Activated T-cell treated with anti-CD3 and anti-CD28 coated beads, Interleukin-2, amount 50 U/mL, for 48 hours (primary cell): ENCODE measurements at places on chromosomes 2 and 18.
A peak's percentile ranks its signal among the peaks of the same experiment; 100 is the strongest.

DNA sequence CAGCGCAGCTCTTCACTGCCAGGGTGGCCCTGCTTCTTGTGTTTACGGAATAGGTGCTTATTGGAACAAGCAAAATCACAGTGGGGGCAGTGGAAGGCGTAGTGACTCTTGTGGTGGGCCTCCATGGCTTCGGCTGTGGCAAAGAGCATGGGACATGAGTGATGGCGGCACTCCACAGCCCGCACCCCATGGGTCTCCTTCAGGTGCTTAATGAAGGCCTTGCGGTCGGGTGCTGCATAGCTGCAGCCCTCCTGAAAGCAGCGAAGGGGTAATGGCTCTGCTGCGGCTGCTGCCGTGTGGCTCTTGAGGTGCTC, 10.7 kb downstream of the ZNF142 start:
- no peak for DNase-seq

- no peak for DNase-seq
Observed at GRCh38 chr2:171327043-171327496, 106.7 kb downstream of the METTL8 start.

GRCh38 chr18:62388855-62389760, 64.0 kb downstream of the TNFRSF11A start:
- DNase-seq = no peak

DNA sequence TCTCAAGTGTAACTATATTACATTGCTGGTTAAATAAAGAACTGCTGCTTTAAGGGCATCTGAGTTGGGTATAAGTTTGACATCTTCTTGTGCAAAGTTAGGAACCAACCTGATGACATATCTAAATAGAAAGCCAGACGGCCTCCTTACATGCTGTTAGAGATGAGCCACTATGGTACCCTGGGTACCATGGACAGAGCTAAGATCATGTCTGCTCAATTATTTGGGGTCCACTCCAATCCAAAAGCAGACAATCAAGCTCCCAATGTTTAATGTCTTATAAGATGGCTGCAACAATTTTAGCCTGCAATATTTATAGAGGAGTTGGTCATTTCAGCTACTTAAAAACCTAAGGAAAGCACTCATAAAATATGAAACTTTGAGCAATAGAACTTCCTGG, 86.2 kb downstream of the UPP2 start:
- DNase-seq = no peak

DNA sequence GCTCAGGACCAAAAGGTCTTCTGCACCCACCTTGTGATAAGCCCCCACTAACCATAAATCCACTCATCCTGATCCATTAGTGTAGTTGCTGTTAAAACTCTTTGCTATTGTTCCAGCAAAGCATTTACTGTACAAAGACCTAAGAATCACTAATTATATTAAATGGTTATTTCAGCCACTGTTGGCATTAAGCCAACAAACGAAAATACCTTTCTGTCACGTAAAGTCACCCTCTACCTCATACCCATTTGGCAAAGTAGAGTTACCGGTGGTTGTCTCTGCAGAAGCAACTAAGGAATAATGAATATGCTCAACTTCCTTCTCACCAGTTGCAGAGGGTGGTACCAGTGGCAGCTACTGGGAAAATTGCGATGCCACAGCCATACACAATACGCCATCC, 224.5 kb downstream of the SP3 start:
- DNase-seq = no peak

GRCh38 chr18:62389761-62390481, 64.8 kb downstream of the TNFRSF11A start:
- DNase-seq = no peak

DNA sequence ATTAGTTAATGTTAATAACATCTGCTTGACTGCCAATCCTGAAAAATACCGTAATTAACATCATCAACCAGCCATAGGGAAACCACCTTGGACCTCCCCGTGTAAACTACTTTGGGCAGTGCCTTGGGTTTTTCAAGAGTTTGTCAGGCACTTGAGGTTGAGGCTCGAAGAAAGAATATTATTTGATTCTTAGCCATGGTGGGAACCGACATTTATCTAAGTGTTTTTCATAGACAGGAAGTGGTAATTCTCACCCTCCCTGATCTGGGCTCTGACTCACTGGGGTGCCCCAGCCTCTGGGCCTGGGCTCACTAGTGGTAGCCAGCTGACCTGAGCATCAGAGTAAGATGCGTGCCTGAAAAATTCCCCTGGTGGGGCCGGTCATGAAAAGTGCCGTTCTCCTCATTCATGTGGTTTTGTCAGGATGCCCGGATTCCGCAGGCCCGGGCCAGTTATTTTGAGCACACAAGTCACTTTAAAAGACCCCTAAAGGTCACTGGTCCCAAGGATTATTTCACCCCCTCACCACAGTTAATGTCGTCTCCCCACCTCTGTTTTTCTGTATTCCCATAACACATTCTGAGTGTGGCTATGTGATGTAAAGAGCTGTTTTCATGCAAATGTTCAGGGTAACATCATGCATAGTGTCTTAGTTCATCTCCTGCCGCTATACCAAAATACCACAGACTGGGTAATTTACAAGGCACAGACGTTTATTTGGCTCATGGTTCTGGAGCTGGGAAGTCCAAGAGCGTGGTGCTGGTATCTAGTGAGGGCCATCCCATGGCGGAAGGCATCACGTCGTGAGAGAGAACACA, 21.6 kb upstream of the SPATA3 start:
- peak; percentile 79 for DNase-seq

DNA sequence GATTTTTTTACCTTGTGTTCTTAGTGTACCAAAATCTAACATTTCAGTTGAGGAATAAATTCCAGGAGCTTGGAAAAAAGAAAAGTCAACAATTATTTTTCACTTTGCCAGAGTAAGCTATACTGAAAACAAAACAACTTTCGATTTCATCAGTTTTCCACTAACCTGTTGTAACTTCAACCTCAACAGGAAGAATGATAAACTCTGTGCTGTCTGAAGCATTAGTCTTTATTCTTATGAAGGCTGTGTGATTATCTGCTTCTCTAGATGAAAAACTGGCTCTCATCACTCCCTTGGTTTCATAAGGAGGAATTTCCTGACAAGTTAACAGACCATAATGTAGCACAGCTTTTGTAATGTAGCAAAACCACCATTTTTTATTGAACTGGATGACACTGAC, 121.2 kb downstream of the ZAP70 start:
- no peak for DNase-seq

GRCh38 chr18:1412655-1413322, 508.1 kb downstream of the ADCYAP1 start:
- DNase-seq = no peak

DNA sequence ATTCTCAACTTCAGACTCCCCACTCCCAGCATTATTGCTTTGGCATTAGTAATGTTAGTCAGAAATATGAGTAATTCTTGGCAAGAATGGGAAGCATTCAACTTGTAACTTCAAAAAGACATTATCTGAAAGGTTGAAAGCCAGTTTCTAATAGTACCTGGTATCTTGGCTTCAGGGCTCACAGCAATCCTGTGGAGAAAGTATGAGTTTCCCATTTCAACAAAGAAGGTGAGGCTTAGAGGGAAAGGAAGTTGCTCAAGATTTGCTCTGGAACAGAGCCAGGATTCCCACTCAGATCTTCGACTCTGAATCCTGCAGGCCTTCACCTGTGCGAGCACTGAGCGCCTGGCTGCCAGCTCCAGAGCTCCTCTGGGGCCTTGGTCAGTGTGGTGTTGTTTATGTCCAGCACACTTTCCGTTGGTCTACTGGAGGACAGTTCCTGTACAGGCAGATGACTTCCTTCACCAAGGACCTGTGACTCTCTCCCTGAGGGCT, 136.1 kb downstream of the MCFD2 start:
- DNase-seq = no peak

DNA sequence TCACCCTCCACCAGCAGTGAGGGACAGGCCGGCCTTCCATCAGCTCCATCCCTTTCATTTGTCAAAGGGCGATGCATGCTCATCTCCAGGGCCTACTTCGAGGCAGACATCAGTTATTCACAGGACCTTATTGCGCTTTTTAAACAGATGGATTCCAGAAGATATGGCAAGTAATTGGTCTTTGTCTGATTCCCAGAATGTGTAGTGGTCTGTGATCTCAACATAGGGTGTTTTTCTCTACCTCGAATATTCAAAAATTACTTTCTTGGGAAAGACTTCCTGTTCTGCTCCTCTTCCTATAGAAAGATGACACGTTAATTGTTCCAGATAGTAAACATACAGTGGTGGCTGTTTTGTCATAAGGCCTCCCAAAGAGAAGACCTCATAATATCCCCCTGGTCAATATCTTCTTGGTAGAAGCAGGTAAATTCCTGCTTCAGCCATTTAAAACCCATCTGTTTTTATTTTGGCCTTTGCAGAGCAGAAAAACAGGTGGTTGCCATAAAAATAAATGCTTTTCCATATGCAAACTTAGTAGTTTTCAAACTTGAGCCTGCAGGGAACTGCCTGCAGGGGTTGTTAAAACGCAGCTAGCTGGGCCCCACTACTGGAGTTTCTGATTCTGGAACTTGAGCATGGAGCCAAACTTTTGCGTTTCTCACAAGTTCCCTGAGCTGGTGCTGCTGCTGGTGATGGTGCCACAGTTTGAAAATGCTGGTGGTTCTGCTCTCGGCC, 8.2 kb downstream of the SMARCAL1 start:
- DNase-seq = no peak

GRCh38 chr2:121346407-121346806, 61.4 kb upstream of the TFCP2L1 start:
- no peak for DNase-seq

GRCh38 chr2:132267105-132267497, 105.3 kb upstream of the ANKRD30BL start:
- DNase-seq = no peak

- peak; percentile 10 for DNase-seq
Observed at GRCh38 chr2:74093426-74093825, 54.3 kb downstream of the BOLA3 start.

- no peak for DNase-seq
Observed at GRCh38 chr2:179695486-179695885, 165.9 kb downstream of the ZNF385B start.

DNA sequence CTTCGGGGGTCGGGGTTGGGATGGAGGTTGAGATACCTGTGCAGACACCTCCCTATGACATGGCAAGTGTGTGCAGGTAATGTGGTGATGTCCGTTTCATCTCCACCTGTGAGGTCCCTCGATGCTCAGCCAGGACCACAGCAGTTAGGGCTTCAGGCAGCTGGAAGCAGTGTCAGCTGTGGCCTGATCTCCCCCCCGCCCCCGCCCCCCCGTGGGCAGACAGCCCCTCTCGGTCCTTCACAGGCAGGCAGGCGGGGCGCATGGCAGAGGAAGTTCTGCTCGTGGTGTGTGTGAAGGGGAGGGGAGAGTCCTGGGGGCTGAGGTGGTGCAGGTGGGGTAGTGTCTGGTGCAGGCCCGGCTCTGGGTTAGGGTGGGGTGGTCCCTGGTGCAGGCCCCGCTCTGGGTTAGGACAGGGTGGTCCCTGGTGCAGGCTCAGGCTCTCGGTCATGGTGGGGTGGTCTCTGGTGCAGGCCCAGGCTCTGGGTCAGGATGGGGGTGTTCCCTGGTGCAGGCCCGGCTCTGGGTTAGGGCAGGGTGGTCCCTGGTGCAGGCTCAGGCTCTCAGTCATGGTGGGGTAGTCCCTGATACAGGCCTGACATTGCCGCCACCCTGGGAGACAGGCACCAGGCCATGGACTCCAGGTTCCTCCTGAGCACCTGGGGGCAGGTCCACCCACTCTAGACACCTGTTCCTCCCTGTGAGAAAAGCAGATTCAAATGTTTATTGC, 94.3 kb downstream of the NFATC1 start:
- DNase-seq = no peak

GRCh38 chr2:155203178-155203577, 504.7 kb downstream of the KCNJ3 start:
- DNase-seq = no peak

DNA sequence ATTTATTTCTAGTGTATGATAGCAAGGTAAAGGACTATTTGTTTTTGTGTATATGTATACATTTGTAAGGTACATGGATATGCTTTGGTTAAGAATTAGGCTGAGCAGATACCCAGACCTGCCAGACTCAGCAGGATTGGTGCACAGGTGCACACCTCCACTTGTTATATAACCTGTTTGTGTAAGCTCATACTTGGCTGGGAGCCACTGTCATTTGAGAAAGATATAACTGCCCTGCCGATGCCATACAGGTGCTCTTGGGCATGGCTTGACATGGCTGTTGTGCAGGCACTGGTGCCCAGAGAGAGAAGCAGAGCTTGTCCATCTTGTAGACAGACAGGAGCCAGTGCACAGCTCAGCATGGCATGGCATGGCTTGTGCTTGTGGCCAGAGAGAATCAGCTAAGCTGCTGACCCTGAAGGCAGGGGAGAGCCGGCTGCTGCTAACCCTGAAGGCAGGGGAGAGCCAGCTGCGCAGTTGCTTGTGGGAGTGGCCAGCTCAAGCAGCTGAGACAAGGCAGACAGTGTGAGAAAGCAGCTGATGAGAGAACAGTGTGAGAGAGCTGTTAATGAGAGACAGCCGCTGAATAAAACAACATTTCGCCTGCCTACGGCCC, 136.5 kb downstream of the RNF144A start:
- no peak for DNase-seq

- DNase-seq = no peak
Observed at GRCh38 chr2:149223472-149224095, 106.8 kb upstream of the LYPD6 start.

DNA sequence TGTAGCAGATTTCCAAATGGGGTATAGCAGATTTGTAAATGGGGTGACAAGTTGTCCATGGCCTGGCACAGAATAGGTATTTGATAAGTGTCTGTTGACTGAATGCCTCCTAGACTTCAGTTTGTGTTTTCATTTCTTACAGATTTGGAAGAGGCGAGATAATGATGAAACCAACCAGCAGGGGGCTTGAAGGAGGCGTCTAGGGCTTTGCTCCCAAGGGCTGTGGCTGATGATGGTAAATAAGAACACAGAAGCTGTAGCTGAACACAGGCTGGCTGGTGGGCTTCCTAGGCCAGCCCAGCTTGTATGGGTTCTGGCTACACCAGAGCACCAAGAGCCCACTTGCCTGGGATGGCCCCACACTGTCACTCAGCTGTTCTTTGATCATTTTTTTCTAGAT, 19.4 kb downstream of the SFTPB start:
- no peak for DNase-seq

- DNase-seq = no peak
Observed at GRCh38 chr18:48417985-48418384, 8.8 kb upstream of the ZBTB7C start.

- DNase-seq = no peak
Observed at GRCh38 chr2:112140899-112141625, 2.9 kb downstream of the FBLN7 start.

GRCh38 chr2:98886066-98886554, 49.9 kb downstream of the CRACDL start:
- DNase-seq = no peak

- DNase-seq = no peak
Observed at GRCh38 chr2:127604986-127605385, 41.0 kb upstream of the GPR17 start.
